ENCODE measurements at places on chromosomes 7 and 10.

GRCh38 chr10:93071674-93072224 lies 1.9 kb upstream of the CYP26A1 start:
- no peak for DNase-seq

DNA sequence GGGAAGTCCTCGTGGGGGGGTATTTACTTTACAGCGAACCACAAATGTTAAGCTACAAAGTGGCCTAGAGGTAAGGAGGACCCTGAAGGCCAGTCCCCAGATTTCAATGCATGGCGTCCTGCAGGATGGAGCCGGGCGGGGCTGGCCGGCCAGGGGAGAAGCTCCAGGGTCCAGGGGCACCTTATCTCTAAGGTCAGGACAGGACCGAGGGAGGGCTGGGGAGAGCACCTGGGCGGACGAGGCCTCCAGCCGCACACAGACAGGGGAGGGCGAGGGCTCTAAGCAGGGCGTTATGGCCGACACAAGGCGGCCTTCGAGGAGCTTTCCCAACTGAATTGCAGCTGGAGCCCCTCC lies 96.4 kb upstream of the DIP2C start:
- no peak for DNase-seq

DNA sequence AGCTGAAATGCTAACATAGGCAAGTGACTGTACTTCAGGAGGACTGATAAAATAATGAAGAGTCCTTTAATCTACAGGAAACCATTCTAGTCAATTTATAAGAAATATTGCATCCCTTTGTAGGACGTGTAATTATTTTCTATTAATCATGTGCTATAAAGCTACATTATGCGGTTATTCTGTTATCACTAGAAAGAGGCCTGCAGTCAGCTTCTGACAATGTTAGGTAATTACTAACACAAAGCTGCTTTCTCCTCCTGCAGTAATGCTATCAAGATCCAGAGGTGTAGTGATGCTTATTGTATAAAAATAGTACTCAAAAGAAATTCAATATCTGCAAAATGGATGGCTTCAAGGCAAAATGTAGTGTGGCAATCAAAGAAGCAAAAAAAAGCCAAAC lies 191.1 kb downstream of the SKAP2 start:
- DNase-seq, result no peak

DNA sequence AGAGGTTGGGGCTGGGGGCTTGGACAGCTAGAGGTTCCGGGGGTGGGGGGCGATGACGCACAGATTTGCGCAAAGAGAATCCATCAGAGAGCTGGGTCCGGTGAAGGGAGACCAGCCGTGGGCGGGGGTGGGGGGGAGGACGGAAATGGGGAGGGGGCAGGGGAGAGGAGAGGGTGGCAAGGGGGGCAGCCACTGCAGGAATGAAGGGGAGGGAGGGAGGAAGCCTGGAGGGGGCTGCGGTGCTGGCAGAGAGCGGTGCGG lies 1.2 kb upstream of the VGF start:
- DNase-seq, result no peak

DNA sequence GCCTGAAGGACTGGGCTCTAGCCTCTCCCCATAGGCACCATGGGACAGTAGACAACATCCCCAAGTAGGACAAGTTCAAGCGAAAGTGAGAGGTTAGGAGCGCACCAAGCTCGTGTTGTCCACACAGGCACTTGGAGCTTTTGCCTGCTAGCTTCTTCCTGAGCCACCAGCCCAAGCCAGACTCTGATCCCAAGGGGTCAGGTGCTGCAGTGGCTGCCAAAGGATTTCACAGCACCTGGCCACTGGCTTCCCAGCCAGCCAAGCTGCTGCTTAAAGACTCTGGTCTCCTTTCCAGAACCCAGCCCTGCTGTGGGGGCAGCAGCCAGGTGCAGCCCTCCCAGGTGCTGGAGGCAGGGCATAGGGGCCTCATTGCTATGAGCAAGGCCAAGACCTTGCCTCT lies 33.0 kb upstream of the UNC5B start:
- no peak for DNase-seq

- no peak for DNase-seq
These were observed 700.4 kb downstream of the KCNMA1 start for GRCh38 chr10:76937181-76937600.

DNA sequence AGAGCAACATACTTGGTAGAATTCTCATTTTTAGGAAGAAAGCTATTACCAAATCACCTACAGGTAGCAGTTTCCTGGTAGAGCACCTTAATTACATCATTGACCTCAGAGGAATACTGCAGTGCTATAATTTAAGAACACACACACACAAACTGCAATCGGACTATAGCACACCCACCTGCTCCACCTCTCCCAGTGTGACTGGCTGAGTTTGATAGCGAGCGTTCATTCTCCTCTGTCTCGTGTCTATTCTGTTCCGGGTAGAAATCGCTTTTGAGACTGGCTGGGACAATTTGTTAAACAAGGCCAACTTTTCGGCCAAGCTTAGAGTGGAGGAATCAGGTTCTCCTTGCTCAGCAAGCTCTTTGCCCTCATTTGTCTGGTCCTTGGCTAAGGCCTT lies 110.5 kb downstream of the SVIL start:
- no peak for DNase-seq

DNA sequence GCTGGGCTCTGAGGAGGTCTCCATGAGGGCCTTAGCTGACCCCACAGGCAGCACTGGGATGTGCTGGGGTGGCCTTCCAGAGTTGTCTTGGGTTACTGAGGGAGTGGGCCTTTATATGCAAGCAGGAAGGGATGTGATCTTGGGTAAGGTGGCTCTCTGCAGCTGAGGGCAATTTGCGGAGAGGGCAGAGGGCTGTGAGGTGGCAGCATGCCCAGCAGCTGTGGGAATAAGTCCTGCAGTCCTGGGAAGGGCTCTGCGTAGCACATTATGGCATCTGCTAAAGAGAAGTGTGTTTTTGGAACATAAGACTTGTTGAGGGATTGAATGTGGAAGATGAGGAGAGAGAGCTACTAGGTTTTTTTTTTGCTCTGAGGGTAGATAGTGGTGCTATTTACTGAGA lies 99.6 kb upstream of the KMT2E start:
- no peak for DNase-seq

DNA sequence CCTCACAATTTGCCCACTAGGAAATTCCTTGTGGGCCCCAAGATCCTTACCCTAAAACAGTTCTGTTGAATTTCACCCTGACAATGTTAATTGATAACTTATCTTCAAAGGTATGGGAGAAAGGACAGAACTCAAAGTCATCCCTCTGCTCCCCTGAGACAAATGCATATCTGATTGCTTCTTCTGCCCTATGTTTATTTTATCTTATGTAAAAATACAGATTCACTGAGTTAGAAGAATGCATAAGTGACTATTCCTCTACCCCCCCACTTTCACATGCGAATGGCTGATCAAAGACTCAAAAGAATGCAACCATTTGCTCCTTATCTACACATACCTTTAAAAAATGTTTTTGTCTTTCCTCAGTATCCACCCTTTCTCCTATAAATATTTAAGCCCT lies 235.7 kb upstream of the SEMA3C start:
- DNase-seq, result no peak

Measured in HTR-8/SVneo (cell line).